ENCODE measurements at places on chromosomes 11 and 22. TPM values are rescaled to one million over a fixed set of nuclear protein-coding genes. Genes with fewer than 3 reads are reported as not detected.

Gene GLYAT
- not detected for total RNA-seq

Gene GDPD4
- total RNA-seq, result not detected

Gene TYMP
- 0.68 TPM for total RNA-seq

Gene CSNK2A3
- 2.1 TPM for total RNA-seq

Gene RIBC2
- total RNA-seq, result not detected

Gene BUD13
- 24.7 TPM for total RNA-seq

Gene CHRM1
- not detected for total RNA-seq

DNA sequence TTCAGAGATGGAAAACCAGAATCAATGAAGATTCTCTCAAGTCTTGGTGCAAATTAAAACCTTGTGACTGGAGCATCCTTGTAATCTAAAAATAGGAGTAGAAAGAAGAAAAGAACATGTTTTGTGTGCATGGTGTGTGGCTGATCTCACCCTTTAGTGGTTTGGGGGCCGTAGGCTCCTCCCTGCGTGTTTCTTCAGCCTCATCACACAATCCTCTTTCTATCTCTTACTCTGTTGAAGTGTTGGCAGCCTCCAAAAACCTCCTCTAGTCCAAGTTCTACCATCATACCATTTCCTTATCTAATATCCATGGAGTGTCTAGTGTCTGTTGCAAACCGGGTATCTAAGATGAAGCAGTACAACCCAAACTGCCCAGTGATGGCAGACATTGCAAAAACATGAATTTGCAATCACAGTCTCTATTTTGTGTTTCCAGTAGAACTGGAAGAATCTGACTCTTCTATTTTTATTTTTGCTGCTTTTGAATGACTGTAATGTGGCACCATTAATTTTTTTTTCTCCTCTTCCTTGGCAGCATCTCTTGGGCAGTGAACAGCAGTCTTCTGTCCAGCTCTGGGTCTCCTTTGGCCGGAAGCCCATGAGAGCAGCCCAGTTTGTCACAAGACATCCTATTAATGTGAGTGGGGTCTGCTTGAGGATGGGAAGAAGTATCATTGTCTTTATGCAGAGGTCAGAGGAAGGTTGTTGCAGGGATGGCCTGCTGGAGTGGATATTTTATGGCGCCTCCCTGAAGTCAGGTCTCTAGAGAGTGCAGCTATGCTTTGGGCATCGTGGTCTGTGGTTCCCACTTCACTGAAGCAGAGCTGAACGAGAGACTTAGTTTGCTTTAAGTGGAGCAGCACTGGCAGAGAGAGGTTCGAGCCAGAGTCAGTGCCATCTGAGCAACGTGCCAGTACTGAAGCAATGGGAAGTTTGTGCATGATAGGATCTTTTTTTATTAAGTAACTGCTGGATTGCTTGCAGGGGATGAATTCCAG lies 60.0 kb upstream of the SORL1-AS1 start:
- no peak for DNase-seq

DNA sequence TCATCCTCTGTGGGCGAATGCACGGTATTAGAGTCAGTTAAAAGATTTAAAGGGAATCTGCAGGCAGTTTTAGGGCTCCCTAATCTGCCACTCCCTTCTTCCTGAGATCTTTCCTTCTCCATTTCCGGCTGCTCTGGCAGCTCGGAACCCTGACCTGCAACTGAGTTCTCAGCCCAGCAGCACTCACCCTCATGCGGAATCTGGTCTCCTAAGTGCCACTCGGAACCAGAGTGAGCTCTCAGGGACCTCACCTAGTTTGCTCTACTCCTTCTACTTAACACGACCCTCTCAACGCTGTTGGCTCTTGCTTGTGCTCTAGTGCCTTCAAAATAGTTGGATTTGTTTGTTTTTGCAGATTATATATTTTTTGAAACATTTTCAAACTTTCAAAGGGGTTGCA lies 19.3 kb upstream of the IL10RA start:
- no peak for DNase-seq

DNA sequence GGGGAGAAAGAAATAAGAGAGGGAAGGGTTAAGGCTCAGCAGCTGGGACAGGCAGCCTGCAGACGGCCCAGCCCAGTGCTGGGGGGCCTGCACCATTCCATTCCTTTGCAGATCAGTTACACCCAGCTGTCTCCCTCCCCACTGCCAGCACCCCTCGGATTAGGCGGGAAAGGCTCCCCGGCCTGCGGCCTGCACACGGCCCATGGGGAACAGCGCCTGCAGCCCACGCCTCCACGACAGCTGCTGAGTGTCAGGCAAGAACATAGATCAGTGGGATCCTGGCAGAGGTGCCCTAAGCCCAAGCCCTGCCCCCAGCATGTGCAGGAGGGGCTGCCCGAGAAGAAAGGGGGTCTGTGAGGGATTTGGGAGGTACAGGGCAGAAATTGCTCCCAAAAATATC lies 65.8 kb upstream of the MYOD1 start:
- no peak for DNase-seq

- no peak for DNase-seq
Observed at GRCh38 chr22:38314933-38315822, 2.1 kb downstream of the CSNK1E start.

DNA sequence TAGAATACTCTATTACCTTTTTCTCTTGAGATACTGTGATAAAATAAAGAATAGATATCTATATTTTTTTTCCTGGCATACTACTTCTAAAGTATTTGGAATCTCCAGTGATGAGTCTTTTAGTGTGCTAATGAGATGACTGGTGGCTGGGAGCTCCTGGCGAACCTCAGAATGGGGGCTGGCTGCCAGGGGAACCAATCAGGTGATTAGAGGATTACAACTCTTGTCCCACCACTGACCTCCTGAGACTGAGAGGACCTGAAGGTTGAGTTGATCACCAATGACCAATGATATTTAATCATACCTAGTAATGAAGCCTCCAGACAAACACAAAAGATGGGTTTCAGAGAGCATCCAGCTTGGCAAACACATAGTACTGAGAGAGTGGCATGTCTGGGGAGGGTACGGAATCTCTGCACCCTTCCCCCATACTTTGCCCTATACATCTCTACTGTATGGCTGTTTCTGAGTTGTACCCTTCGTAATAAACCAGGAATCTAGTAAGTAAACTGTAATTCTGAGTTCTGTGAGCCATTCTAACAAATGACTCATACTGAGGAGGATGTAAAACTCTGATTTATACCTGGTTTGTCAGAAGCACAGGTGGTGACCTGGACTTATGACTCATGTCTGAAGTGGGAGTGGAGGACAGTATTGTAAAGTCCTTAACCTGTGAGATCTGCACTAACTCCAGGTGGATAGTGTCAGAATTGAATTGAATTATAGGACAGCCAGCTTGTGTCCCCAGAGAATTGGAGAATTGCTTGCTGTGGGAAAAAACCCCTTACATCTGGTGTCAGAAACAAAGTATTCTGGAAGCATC lies 325.3 kb upstream of the LRRC4C start:
- peak; percentile 53 for DNase-seq

- DNase-seq, result no peak
Observed at GRCh38 chr22:40553014-40553554, 83.4 kb downstream of the MRTFA start.

DNA sequence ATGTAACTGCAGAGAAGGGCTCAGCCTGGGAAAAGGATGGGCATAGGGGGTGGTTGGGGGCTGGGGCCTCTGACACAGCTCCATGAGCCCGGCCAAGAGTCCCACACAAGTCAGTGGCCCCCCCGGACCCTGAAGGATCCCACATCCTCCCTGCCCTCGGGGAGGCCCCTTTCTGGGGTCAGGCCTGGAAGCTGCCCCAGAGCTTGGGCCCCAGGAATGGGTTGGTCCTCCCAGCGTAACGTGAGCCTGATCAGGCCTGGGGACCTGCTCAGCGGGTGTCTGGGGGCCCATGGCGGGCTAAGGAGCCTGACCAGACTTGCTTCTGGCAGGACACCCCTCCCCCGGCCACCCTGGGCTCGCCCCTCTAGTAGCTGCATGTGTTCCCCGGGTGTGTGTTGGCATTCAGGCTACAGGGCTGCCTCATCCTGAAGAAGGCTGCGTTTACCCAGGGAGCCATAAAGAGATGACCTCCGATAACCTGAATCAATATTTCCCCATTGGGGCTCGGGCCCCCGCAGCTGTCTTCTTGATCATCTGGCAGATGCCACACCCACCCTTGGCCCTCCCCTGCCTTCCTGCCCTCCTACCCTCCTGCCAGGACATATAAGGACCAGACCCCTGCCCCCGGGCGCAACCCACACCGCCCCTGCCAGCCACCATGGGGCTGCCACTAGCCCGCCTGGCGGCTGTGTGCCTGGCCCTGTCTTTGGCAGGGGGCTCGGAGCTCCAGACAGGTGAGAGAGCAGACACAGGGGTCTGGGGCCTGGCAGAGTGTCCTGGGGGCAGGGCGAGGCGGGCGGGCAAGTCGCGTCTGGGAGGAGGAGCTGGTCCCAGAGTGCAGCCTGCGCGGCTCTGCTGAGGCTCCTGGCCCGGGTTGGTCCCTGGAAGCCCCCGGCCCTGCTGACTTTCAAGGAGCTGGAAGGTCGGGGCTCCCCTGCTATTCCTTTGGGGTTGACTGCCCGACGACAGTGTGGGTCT lies at the start of gene MUC2:
Gene MUC2 (plus strand): TSS at position 631 of the 978 bp plus-strand sequence.
- DNase-seq, result no peak

- DNase-seq, result no peak
Observed at GRCh38 chr11:87454241-87454640, 416.5 kb downstream of the TMEM135 start.

DNA sequence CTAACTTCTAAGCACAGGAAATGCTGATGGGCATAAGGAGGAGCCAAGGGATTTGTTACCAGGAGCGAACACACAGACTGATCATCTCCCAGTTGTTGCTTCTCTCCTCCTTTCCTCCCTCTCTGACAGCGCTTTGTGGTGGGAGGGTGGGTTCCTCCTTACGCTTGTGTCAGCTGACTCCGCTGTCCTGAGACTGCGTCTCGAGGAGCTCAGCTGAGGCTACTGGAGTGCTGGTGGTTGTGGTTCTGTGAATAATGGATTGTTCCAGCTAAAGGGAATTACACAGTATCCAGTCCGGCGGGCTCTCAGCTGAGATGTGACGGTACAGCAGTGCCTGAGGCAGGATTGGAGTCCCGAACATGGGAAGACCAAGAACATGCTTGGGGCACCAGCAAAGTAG lies 113.4 kb downstream of the CTNND1 start:
- no peak for DNase-seq

- DNase-seq, result peak; percentile 61
Observed at GRCh38 chr11:94602430-94603372, 35.5 kb downstream of the PIWIL4 start.

GRCh38 chr11:20037396-20038153 lies 122.7 kb downstream of the DBX1 start:
- no peak for DNase-seq

DNA sequence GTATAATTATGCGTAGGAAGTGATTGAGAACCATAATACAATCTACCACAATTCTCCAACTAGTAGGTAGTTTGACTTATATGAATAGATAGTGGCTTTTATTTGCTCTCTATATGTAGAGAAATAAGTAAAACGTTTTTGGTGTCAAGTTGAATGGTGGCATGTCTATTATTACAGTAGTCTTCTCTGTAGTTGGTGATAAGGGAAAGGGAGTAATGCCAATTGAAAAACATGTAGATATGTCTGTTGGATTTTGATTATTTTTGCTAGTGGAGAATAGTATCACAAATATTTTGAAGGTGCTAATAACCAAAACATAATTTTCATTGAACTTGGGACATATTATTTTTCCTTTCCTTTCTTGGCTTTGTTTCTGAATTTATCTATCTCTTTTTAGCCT lies 17.5 kb downstream of the FBXO7 start:
- no peak for DNase-seq

- no peak for DNase-seq
Observed at GRCh38 chr11:134668076-134668475, 256.0 kb upstream of the B3GAT1 start.

DNA sequence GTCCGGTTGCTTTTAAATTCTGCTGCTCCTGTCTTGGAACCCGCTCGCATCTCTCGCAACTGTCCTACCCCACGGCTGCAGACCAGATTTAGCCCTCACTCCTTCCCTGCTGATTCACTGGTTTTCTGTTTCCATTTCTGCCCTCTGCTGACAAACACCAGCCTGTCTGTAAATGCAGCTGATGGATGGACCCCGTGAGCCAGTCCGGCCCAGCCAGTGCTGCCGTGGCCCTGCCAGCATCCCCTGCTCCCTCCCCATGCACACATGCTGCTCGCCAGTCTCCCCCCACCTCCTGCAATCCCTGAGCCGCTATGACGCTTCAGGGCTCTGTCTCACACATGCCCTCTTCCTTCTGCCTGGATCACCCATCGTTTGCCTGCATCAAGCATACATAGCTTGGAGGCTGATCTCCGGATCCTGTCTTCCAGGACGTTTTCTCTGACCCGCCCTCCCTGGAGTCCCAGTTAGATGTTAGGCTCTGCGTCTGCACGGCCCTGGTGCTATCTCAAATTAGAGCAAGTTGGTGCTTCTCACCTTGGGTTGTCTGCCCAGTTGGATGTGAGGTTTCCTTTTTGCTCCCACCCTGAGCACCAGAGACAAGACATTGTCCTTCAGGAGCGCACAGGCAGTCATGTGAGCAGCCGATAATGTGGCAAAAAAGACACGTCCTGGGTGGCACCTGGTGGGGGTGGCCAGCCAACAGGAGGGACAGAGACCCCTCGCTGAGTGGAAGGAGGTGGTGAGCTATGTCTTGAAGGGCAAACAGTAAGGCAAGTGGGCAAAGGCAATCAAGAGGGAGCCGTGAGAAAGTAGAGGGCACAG lies 4.3 kb upstream of the ACR start:
- DNase-seq, result no peak

DNA sequence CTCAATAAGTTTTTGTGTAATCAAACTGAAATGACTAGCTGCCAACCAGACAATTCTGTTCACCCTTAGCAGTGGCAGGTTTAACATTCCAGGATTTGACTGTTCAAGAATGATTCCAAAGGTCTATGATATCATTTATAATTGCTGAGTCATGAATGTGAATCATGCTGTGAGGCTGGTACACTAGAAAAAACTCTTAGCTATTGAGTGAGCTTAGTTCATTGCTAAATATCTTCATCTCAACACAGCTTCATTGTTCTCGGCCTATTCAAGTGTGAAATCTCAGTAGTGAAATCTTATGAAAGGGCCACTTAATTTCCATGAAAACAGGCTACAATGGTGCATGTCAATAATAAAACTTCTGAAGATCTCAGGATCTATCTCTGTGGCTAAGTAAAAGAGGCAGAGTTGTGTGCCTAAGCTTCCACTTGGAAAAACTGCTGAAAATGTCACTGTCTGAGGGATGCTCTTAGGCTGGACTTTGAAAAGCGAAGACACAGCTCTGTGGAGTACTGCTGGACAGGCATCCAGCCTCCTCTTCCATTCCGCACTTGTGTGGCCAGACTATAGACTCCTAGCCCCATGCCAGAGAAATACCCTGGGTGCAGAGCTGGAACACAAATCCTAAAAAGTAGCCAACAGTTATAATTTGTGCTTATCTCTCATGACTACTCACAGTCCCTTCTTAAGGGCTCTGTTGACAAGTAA lies 12.8 kb downstream of the AQP11 start:
- DNase-seq, result peak; percentile 37
